Lung microvascular endothelial cell (primary cell): ENCODE measurements at places on chromosomes 6 and 20. TPM values are rescaled to one million over a fixed set of nuclear protein-coding genes. Genes with fewer than 3 reads are reported as not detected.

DNA sequence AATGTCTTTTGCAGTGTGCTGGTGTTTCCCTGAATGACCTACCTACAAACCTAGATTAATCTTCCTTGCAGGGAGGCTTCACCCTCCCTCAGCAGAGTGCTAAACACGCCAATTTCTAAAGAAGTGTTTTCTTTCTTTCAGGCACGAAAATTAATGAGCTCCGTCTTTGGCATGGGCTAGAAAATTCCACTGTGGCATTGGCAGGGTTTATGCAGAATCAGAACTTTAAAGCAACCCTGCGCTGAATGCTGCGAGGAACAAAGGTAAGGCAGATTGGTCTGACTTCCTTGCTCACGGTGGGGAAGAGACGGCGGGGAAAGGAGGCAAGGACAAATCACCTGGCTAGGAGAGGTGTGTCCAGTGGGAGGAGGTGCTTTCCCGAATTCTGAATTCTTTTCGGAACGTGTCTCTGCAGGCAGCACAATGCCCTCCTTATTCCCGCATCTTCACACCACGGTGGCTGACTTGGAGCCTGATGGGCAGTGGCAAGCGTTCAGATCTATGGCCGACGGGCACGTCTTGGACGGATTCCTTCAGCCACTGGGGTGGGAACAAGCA, 6.2 kb upstream of the BANF2 start:
- DNase-seq: no peak

DNA sequence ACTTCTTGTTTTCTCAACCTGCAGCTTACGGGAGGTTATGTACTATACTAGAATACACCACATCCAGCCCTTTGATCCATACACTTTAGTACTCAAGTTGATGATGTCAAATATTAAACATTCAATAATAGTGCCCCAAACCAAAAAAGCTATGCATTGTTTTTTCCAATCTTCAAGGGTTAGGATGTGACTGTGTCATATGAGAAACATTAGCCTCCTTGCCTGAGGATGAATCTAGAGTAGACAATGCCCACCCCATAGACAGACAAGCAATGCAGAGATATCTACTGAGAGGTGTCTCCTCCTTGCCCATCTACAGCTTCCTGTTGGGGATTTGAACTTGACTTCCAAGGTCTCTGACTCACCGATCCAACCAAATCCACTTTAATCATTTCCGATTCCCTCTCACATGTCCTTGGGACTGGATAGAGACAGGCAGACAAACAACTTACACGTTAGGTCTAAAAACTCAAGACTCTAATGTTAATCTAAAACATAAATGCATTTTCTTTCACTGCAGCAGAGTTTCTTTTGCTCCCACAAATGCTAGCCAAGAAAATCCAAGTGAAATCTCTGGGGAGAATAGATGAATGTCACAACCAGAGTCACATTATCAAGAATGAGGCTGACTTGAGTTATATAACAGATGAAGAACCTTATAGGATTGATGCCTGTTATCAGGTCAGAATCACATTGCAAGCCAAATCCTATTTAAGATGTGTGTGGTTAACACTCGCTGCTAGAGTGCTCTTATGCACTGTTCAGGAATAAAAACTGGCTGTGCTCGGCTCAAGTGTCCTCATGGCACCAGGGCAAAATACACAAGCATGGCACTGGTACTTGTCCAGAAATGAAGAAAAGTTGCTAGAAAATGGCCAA, 75.5 kb upstream of the TNFAIP3 start:
- peak; percentile 73 for DNase-seq

GRCh38 chr20:4070323-4071177, 55.2 kb upstream of the RNF24 start:
- DNase-seq: no peak

GRCh38 chr6:44275271-44275748, 5.1 kb downstream of the TMEM151B start:
- DNase-seq: no peak

DNA sequence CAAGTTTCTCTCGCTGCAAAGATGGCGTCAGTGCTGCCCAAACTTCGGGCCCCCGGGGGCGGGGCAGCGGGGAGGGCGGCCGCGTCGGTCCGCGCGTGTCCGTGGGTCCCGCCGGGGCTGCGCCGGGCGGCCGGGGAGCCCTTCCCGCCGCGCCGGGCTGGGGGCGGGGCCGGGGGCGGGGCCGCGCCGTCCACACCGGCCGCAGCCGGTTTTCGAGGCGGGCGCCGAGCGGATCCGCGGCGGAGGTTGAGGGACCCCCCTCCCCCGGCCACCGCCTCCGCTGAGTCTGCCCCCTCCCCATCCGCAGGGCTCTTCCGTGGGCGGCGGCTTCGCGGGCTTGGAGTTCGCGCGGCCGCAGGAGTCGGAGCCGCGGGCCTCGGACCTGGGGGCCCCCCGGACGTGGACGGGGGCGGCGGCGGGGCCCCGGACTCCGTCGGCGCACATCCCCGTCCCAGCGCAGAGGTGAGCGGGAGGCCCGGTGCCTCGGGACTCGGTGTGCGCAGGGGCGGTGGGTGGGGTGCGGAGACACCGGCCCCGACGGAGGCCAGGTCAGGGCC, 572 bp downstream of the SLC2A4RG start:
- DNase-seq: peak; percentile 13

DNA sequence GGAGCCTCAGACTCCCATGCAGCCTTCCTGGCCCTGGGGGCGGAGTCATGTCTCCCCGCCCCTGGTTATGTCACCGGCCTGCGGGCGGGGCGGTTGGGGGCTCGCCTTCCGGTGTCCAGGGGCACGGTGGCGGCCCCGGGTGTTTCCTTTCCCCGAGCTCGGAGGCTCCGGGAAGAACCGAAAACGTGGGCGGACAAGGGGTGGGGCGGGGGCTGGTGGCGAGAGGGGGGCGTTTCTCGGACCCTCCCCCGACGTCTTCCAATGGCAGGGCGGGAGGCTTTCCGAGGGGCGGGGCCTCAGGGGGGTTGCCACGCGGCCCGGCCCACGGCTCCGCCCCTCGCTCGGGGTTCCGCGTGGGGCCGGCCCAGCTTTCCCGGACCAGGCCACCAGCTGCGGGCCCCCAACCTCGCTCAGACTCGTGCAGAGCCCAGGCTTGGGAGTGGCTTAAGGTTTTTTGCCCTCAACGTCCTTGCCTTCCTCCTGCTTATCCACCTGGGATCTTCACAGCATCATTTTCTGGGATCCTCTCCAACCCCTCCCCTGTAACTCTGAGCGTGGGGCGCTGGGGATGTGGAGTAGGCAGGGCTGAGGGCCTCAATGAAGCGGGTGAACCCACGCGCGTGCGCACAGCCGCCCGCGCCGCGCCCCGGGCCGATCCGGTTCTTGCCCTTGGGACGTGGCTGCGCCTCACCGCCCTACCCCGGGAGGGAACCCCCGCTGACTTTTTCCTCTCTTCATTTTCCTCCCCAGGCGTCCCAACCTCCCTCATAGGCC, 2.1 kb upstream of the NRN1 start:
- peak; percentile 79 for DNase-seq

- no peak for DNase-seq
Observed at GRCh38 chr6:75428204-75428603, 65.4 kb downstream of the FILIP1 start.

- no peak for DNase-seq
Observed at GRCh38 chr6:35051396-35051795, 89.7 kb downstream of the TCP11 start.

DNA sequence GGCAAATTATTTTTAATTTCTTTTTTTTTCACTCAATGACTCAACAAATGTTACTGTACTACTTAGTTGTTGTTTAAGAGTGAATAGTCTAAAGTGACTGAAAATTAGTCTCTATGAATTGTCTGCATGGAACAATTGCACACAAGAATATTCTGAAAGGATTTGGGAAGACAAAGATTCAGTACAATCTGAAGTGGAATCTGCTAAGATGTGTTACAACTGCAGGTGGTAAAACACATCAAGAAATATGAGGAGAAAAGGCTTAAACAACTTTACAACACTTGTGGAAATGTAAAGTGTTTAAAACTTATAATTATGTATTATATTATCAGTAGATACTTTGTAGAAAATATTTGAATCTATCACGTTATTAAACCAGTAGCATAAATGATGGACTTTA, 193.4 kb downstream of the WDR27 start:
- no peak for DNase-seq

DNA sequence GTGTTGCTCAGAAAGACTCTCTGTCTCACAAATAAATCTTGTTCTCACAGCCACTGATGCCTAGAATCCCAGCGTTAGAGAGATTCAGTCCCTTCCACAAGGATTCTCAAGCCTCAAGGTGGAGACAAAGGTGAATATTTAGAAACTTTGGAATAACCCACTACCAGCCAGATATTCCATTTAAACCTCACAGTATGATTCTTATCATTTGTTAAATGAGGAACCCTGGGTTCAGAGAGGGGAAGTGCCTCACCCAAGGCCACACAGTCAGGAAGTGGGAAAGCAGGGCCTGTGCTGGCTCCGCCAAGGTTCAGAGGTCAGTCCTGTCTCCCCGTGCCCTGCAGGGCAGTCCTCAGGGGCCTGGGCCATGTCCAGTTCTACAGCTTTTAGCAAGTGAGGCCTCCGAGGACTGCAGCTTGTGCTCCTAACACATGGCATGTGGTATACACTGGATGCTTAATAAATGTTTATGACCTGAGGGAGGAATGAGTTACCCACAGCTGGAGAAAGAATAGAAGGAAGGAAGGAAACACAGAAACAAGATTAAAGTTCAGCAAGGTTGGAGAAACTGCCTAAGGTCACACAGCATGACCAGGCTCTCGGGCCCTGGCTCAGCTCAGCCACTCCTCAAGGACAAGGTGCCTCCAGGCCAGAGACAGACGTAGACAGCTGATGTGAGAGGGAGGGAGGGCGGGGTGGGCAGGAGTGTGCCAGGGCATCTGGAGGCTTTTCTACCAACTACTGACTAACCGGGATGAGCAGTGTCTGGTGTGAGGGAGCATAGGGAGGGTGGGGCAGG, 3.9 kb upstream of the TGM2 start:
- peak; percentile 20 for DNase-seq

GRCh38 chr20:15627501-15627903, 945.7 kb downstream of the KIF16B start:
- DNase-seq: no peak

GRCh38 chr6:90151576-90152422, 144.8 kb downstream of the BACH2 start:
- DNase-seq: no peak

- DNase-seq: peak; percentile 66
Observed at GRCh38 chr6:92777146-92777740, 642.1 kb downstream of the EPHA7 start.

DNA sequence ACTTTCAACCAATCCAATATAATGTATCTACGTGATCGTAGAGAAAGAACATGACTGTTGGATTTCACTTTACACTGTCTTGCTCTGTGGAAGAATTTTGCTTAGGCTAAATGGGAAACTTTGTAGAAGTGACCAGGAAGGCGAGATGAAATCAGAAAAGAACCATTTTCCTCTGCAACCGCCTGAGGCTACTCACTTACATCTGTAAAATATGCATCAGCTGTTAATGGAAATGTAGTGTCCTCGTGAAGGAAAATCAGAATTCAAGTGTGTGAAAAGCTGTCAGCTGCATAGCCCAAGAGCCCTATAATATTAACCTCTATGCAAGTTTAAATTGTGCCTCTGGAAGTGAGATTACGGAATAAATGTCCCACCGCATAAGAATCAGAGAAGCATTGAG, 277.9 kb downstream of the C6orf118 start:
- DNase-seq: no peak

DNA sequence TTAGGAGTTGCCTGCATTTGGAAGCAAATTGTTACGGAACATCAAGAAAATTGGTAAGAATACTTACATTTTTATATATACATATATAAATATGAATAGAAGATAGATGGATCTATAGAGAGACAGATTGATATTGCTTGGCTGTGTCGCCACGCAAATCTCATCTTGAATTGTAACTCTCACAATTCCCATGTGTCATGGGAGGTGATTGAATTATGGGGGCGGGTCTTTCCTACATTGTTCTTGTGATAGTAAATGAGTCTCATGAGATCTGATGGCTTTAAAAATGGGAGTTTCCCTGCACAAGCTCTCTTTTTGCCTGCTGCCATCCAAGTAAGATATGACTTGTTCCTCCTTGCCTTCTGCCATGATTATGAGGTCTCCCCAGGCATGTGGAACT, 180.8 kb upstream of the HEY2 start:
- DNase-seq: no peak

- no peak for DNase-seq
Observed at GRCh38 chr6:84516154-84516553, 248.2 kb downstream of the TBX18 start.

GRCh38 chr20:50953821-50954220, 4.5 kb downstream of the DPM1 start:
- no peak for DNase-seq

GRCh38 chr6:84842525-84843166, 78.2 kb upstream of the TBX18 start:
- DNase-seq: no peak

DNA sequence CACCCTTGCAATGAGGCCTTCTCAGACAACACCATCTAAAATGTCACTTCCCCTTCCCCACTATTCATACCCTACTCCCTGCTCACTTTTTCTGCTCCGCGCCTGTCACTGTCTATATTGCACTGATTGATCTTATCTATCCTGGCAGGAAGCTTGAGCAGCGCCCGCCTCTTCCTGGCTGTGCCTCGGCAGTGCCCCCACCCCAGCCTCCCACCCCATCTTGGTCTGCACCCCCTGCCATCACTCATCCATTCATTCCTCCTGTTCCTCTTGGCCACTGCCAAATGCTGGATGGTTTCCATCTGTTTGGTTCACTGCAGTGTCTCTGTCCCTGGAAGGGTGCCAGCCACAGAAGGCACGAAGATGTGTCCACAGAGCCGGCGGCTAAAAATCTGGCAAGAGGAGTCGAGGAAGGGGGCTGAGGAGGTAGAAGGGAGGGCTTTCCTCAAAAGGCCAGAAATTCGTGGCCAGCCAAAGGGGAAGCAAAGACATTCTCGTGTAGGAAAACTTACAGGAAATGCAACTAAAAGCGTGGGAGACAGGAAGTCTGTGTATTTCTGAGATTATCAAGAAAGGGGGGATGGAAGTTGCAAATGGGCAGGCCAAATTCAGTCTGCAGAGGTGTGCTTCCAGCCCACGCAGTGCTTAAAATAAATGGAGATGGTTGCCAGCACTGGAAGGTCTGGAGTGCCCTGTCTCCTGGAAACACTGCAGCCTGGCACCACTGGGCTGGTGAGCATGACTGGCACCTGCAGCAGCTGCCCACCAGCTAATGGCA, 27.6 kb downstream of the SYNJ2 start:
- DNase-seq: peak; percentile 85

- DNase-seq: no peak
Observed at GRCh38 chr6:34451192-34451591, 14.7 kb upstream of the PACSIN1 start.

GRCh38 chr6:134626086-134626485, 308.2 kb upstream of the SGK1 start:
- no peak for DNase-seq

Gene FLRT3
- 0.87 and 3.4 TPM in 2 replicates for total RNA-seq

Gene PCNA
- total RNA-seq: 52.0 and 98.5 TPM in 2 replicates

Gene RSPO3
- not detected in 2 replicates for total RNA-seq

Gene ZSCAN16
- total RNA-seq: 12.0 and 14.9 TPM in 2 replicates

Gene SPATA25
- total RNA-seq: 0.44 and 0.79 TPM in 2 replicates

Gene DEFB124
- total RNA-seq: not detected in 2 replicates

Gene HSPA12B
- total RNA-seq: 8.7 and 9.9 TPM in 2 replicates

Gene ZNFX1
- 20.9 and 23.0 TPM in 2 replicates for total RNA-seq

Gene AFDN
- 79.8 and 137 TPM in 2 replicates for total RNA-seq
